ENCODE measurements at places on chromosomes 6 and 20.

DNA sequence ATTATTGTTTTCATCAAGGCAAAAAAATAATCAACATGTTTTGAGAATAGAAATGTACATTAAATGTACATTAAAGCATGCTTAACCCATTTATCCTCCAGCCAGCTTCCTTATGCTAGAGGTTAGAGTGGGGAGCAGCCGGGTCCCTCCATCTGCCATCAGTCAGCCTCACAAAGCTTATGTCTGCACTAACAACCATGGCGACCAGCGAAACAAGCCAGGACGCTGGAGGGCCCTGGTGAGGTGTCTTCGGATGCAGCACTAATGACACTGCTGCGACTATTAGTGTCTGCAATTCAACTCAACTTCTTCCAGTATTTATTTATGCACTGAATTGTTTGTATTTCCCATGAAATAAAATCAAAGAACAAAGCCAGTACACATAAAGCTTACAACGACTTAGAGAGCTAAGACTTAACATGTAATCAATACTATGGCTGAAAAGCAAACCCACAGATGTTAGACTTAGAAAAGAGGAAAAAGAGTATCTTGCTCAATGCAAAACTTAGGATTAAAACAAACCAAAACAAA is 6.8 kb downstream of the CLDN20 start:
- peaks cover 10% of the 10 kb centered on the region for H3K4me1 ChIP-seq
- no peak overlapping the region for H3K4me3 ChIP-seq
- no peak overlapping the region for H3K27ac ChIP-seq
- H3K36me3 ChIP-seq, result peaks cover 28% of the 10 kb centered on the region
- no peak for DNase-seq

DNA sequence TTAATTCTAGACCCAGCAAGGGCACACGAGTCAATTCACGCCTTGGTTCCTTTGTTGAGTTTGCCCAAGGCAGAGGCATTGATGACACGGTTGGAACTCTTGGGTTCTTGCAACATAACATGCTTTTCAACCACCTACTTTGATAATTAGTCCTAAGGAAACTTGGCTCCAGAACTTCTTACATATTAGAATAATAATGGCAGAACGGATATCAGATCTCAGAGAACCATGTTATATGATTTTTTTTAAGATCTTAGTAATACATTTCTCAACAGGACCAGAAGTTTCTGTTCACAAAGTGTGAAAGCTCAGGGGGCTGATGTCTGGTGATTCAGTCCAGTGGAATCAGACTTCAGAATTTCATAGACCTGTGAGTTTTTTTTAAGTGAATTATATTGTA is 19.2 kb downstream of the SPTLC3 start:
- no peaks in the 10 kb centered on the region for H3K4me1 ChIP-seq
- H3K36me3 ChIP-seq, result no peaks in the 10 kb centered on the region
- no peak overlapping the region for H3K27ac ChIP-seq
- H3K27me3 ChIP-seq, result no peaks in the 10 kb centered on the region

- DNase-seq, result no peak
- no peak overlapping the region for H3K4me3 ChIP-seq
- no peak overlapping the region for H3K27ac ChIP-seq
- H3K27me3 ChIP-seq, result no peaks in the 10 kb centered on the region
- H3K36me3 ChIP-seq, result no peaks in the 10 kb centered on the region
Observed at GRCh38 chr20:52482044-52482443, 290.5 kb upstream of the ZFP64 start.

DNA sequence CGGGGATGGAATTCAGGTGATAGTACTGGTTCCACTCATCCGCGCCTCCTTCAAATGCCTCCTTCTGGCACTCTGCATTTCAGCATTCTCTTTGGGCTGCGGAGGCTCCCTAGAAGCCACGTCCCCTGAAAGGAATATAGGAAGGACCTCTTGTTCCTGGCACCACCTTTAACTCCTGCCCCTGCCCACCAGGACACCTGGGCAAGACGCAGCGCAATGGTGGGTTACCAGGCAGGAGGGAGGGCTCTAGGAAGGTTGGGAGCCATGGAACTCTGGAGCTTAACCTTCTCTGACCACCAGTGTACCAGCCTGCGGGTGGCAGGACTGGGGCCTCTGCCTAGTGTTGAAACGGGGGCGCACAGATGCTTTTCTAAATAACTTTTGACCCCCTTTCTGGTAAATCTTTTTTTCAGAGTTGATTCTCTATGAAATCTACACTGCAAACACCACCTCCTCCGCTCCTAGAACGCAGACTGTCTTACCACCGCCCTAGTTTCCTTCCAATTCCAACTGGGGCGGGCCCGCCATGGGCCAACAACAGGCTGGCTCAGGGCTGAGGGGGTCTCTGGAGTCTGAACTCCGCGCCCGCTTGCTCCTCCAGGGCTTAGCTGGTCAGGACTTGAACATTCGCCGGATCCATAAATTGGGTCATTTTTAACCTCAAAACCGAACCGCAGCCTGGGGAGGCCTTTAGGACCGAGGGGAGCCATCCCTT is 871 bp upstream of the SYNDIG1 start:
- no peak overlapping the region for H3K27ac ChIP-seq
- H3K36me3 ChIP-seq, result no peaks in the 10 kb centered on the region
- H3K4me3 ChIP-seq, result no peak overlapping the region
- DNase-seq, result no peak

GRCh38 chr6:41678511-41679084 is 40.3 kb downstream of the MDFI start:
- DNase-seq, result no peak
- peaks cover 2% of the 10 kb centered on the region for H3K4me1 ChIP-seq
- no peak overlapping the region for H3K27ac ChIP-seq
- H3K4me3 ChIP-seq, result no peak overlapping the region
- H3K27me3 ChIP-seq, result peaks cover 4% of the 10 kb centered on the region

- H3K27ac ChIP-seq, result no peak overlapping the region
- H3K27me3 ChIP-seq, result peaks cover 7% of the 10 kb centered on the region
- no peak overlapping the region for H3K4me3 ChIP-seq
- H3K4me1 ChIP-seq, result no peaks in the 10 kb centered on the region
- H3K36me3 ChIP-seq, result no peaks in the 10 kb centered on the region
- DNase-seq, result no peak
Observed at GRCh38 chr20:13263451-13263850, 42.4 kb downstream of the ISM1 start.

DNA sequence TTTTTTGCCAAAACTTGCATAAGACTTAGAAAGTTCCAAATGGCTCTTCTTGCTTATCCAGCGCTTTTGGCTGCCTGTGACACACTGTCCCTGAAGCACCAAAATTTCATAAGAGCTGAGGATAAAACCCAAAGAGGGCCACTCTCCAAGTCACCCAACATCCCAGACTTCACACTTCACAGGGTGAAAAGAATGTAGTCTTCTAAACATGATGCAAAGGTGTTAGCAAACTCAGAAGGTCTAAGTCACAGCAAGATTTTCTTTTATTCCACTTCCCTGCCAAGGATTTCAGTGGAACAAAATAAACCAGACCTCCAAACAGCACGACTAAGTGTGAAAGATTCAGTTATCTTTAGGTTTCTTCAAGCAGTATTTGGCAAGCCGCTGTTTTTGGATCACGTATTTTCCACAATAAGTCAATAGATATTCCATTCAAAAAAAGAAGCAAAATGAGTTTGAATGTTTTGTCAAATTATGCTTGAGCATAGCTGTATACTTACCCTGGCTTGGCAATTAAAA is 44.6 kb upstream of the CD93 start:
- no peak overlapping the region for H3K27ac ChIP-seq
- no peaks in the 10 kb centered on the region for H3K36me3 ChIP-seq
- H3K4me1 ChIP-seq, result peaks cover 3% of the 10 kb centered on the region
- no peak for DNase-seq
- no peak overlapping the region for H3K4me3 ChIP-seq
- no peaks in the 10 kb centered on the region for H3K27me3 ChIP-seq

- DNase-seq, result no peak
- H3K4me3 ChIP-seq, result no peak overlapping the region
- peaks cover 4% of the 10 kb centered on the region for H3K27me3 ChIP-seq
- peaks cover 37% of the 10 kb centered on the region for H3K36me3 ChIP-seq
Observed at GRCh38 chr6:135600086-135600702, 102.7 kb upstream of the AHI1 start.

GRCh38 chr6:2940010-2940850 is 31.1 kb downstream of the SERPINB6 start:
- H3K4me1 ChIP-seq, result peaks cover 56% of the 10 kb centered on the region
- peaks cover 44% of the 10 kb centered on the region for H3K36me3 ChIP-seq
- peak overlapping the region; percentile 99 for H3K27ac ChIP-seq
- peaks cover 29% of the 10 kb centered on the region for H3K27me3 ChIP-seq
- peak overlapping the region; percentile 73 for H3K4me3 ChIP-seq
- peak; percentile 92 for DNase-seq

DNA sequence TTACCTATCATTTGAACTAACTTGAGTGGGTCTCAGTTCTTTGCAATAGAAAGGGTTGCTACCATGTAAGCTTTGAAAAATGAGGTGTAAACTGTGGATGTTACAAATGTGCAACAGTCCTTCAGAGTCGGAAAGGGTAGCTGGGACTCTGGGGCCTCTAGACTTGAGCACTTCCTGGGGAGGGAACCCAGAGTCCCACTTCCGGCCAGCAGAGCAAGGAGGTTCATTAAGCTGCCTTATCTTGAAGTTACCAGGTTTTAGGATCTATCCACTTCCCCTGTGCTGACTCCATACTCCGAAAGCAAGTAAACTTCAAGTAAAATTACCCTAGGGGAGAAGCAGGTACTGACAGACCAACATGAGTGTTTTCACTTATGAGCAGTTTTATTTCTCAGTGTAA is 9.4 kb downstream of the TRIM10 start:
- no peak for DNase-seq
- H3K4me1 ChIP-seq, result peaks cover 10% of the 10 kb centered on the region
- H3K4me3 ChIP-seq, result no peak overlapping the region
- H3K27ac ChIP-seq, result no peak overlapping the region
- H3K36me3 ChIP-seq, result no peaks in the 10 kb centered on the region

GRCh38 chr6:30006170-30007131 is 54.6 kb upstream of the POLR1H start:
- H3K27ac ChIP-seq, result no peak overlapping the region
- peaks cover 17% of the 10 kb centered on the region for H3K4me1 ChIP-seq
- H3K27me3 ChIP-seq, result peaks cover 57% of the 10 kb centered on the region
- no peak overlapping the region for H3K4me3 ChIP-seq
- DNase-seq, result peak; percentile 37
- H3K36me3 ChIP-seq, result no peaks in the 10 kb centered on the region
